Stimulated activated CD4-positive, alpha-beta T cell treated with anti-CD3 and anti-CD28 coated beads, TNF-alpha, amount 100 ng/mL, for 1 hour (primary cell): ENCODE measurements at places on chromosomes 7 and 10.

- no peak for DNase-seq
These were observed 32.5 kb upstream of the ADAM12 start for GRCh38 chr10:126420567-126421300.

GRCh38 chr7:893686-894085 is 17.3 kb downstream of the GET4 start:
- no peak for DNase-seq

DNA sequence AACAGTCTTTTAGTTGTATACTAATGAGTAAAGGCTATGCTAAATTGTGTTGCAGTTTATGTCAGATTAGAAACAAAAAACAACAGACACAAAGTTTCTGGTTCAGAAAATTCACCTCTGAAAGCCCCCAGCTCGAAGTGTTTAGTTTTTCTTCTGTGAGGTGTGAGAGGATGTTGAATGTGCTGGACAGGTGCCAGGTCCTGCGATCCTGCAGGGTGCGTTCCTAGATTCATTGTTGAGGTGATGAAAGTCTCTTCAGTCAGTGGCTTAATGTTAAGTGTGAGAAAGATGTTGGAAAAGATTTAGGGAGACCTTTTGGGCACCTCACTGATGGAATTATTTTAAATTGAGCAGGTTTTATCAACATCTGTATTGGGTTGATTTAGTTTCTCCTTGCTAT is 287.3 kb downstream of the SDK1 start:
- no peak for DNase-seq

DNA sequence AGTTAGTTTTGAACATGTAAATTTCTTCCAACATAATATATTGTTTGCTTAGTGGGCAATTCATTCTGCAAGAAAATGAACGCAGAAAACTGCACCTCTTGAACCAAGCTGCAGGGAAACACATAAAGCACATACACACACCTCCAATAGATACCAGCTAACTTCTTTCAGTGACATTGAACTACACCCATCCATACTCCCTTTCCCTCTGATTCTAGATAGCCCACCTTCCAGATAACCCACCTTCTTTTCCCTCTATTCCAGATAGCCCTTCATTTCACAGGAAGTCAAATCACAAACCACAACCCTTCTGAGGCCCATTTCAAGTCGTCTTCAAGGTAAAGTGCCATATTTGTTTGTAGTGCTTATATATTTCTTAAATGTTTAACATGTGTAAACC is 28.5 kb downstream of the NRBF2 start:
- no peak for DNase-seq

GRCh38 chr10:48511066-48511874 is 93.6 kb downstream of the ARHGAP22 start:
- no peak for DNase-seq

DNA sequence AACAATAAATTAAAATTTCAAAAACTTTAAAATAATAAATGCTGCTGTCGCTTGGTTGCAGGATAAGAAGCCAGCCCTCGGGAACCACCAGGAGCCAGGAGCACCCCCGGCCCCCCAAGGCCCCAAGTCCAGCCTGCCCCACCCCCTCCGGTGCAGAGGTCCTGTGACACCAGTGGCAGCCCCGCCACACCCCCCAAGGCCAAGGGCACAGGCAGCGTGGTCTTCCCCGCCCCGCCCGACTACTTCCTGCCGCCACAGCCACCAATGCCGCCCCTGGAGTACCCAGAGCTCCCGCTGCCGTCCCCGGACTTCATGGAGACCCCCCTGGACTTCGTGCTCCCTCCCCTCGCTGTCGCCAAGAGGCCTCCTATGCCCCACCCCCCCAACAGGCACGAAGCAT is 44.5 kb upstream of the PDSS1 start:
- no peak for DNase-seq
